ENCODE measurements at places on chromosomes 6 and 20.

- DNase-seq: no peak
These were observed 179.0 kb upstream of the CST7 start for GRCh38 chr20:24769878-24770627.

DNA sequence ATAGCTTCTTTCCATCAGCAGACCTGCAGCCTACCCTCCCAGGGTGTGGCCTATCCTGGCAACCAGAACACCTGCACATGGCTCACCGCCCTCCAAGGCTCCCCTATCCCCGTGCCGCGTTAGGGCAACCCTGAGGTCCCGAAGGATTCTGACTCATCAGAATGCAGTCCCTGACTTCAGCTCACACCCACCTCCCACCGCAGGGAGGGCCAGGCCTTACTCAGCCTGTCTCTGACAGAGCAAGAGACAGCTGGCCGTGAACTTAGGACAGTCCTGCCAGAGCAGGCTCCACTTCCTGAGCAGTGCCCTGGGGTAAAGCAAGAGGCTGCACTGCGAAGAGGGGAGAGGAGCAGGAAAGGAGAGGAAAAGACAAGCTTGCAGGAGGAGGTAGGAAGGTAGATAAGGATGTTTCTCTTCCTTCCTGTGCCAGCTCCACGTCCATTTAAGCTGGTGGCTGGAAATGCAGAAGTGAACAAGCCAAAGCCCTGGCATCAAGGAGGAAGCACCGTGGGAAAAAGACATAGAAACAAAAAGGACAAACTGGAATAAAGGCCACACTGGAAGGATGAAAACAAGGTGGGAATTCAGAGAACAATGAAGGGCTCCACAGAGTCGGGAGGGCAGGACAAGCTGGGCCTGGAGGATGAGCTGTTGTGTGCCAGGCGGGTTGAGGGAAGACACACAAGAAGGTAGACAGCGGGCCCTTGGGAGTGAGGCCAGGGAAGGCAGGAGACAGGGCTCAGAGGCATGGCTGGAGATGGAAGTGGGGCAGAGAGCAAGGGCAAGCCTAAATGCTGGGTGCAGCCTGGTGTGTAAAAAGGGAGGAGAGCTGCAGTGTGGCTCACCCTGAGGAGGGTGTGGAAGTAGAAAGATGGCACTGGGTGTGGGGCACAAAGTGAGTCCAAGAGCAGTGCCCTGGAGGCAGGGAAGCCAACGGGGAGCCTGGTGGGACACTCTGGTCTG is 102.7 kb downstream of the SLC23A2 start:
- DNase-seq: no peak

DNA sequence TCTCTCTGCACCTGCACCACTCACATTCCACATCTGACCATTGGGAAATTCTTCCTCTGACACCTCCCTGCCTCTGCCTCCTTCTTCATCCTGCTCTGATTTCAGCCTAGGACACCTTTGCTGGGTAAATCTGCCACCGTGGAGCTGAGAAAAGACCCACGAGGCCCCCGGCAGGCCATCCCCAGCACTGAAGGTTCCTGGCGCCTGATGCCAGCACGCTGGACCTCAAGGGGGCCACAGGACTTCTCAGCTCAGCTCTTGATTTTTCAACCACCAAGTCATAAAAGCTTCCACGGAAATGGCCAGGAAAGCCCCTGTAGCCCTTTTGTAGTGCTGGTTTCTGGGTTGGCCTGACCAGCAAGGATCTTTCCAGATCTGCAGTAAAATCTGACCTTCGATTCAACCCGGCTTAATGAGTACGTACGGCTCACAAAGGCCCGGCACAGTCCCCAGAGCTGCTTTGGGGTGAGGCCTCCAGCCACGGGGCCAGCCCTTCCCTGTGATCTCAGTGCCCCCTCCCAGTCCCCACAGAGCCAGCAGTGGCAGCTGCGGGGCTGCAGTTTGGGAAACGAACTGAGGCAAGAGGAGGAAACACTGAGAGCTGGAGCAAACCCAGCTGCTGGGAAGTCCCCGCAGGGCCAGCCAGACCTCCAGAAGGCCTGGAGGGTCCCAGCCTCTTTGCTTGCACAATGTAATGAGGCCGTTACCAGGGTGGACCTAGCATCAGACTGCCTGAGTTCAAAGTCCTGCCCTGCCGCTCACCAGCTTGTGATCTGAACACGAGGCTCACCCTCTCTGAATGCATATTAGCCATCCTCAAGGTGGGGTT is 157.5 kb downstream of the BMP7 start:
- DNase-seq: no peak

DNA sequence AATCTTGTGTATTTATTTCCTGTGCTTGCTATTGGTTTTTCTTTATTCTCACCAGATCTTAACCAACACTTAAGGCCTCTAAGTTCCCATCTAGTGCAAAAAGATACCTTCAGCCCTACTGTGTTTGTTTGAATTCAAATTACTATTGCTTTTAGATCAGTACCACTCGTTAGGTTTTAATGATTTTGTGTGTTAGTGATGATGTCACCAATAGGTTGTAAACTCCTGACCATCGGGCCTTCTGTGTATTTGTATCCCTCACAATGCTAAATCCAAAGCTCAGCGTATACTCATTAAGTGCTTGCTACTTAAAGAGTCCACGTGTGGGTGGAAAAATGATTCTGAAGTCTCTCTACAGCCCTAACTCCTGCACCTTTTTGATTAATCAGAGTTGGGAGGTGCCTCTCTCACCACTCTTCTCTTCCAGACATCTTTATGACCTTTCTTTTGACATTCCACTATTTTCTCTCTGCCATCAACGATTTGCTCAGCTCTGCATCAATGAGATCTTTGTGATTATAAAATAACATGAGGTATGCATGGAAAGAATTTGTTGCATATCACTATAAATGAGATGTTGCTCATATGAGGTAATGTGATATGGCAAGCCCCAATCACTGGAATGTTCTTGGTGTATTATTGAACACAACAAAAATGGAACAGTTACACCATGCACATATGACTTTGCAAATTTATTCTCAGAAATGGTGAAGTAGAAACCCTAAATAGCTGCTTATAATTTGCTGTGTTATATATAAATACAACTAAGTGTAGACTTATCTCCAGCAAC is 55.1 kb upstream of the LAMA2 start:
- no peak for DNase-seq
